ENCODE measurements at places on chromosomes 7 and 10.

DNA sequence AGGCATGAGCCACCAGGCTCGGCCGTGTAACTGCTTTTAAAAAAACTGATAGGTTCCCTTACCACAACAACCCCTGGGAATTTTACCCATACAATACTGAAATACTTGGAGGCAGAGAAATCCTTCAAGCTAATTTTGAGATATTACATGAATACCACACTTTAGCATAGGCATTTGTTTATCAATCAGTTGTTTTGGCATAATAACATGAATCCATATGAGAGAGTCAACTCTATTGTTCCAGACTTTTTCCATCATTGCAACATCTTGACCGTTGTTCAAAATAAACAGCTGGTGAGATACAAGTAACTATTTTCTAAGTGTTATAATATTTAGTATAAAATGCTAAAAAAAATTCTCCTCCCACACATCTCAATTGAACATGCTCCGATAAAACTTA, 36.8 kb downstream of the LAMB4 start:
- no peak for DNase-seq

GRCh38 chr7:75621124-75621523, 117.6 kb downstream of the HIP1 start:
- DNase-seq = no peak

DNA sequence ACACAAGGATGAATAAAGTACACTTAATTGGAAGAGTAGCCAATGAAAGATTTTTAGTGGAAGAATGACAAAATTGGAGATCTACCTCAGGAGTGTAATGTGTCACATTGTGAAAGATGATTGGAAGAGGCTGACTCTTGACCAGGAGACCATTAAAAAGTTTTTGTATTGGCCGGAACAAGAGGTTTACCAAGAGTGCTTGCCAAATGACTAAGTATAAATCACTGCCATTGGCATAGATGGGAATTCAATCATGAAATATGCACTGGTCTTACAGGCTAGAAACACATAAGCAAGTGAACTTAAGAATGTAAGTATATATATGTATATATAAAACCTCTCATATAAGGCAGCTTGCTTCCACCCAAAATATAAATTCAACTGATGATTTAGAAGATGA, 58.7 kb upstream of the TFEC start:
- no peak for DNase-seq

DNA sequence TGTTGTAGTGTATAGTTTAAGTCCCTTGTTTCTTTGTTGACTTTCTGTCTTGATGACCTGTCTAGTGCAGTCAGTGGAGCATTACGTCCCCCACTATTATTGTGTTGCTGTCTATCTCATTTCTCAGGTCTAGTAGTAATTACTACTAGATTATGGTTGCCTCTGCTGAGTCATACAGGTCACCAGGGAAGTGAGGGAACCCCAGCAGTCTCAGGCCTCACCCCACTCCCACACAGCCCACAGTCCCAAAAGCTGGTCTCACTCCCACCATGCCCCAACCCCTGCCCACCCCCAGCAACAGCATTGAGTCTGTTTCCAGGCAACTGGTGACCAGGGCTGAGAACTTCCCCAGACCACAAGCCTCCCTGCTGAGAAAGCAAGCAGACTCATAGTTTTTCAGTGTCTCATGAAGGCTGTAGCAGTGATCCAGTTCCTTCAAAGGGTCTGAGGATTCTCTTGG, 88.0 kb downstream of the PLXDC2 start:
- no peak for DNase-seq

DNA sequence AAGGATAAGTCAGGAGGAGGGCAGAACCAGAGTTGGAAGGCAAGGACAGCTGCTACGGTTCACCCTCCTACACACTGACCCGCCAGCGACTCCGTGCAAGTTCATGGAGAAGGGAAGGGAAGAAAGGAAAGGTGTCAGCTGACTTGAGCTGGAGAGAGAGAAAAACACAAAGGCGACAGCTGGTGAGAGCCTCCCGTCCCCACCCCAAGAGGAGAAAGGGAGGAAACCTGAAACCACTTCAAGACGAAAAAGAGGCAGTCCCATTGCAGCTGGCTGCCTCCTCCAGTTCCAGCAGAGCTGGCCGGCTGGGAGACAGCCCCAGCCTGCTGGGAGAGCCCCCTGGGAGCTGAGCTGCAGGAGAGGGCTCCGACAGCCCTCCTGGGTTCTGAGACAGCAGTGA, 75.2 kb downstream of the PARD3 start:
- DNase-seq = peak; percentile 66

DNA sequence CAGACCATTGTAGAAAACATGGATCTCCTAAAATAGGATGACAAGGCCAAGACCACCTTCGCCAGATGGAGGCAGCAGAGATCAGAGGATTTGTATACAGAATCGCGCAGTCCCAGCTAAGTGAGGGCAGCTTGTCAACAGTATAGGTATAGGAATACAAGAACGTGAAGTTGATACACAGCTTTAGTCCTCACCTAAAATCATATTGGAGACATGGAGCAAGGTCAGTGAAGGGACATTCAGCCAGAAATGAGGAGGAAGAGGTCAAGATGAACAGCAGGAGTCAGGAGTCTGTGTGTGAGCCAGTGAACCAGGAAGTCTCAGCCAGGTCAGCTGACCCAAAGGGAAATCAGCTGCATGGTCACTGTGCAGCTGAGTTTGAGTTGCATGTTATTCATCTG, 263.4 kb upstream of the PRKCQ start:
- DNase-seq = peak; percentile 30

GRCh38 chr10:93072713-93073538, 767 bp upstream of the CYP26A1 start:
- no peak for DNase-seq

GRCh38 chr10:12499076-12499986, 150.0 kb downstream of the CAMK1D start:
- peak; percentile 43 for DNase-seq

DNA sequence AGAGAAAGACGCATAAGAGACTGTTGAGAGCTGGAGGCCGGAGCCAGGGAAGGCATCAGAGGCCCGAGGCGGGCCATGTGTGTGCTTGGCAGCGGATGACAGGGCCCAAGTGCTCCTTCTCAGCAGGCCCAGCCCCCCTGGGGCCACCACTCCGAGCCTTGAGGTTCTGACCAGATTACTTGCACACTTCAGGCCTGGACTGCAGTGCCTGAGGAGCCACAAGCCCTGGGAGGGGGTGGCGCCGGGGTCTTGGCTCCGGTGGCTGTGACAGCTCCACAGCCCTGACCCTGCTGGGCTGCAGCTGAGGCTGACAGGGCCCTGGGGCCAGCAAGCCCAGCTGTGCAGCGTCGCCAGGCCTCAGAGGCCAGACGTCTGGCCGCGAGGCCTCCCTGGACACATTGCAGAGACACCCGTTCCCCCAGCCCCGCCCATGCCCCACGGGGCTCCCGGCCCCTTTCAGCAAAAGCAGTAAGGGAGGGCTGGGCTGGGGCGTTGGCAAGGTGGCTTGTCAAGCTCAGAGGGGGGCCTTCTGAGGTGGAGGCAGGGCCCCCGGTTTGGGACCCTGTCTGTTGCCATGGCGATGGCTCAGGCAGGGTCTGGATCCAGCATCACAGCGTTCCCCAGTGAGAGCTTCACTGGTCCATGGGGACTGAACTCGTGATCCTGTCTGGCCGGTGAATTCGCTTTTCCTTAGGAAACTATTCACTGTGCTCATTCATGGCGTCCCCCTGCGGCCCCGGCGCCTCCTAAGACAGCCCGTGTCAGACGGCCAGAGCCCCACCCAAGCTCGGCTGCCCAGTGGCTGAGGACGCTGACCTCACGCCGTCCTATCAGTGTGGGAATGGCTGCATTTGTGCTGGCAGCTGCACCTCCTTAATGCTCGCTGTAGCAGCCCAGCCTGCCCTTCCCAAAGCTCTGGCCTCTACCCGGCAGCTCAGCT, 5.7 kb downstream of the ELN start:
- peak; percentile 57 for DNase-seq

- no peak for DNase-seq
Observed at GRCh38 chr7:13841284-13841683, 148.2 kb downstream of the ETV1 start.

All from spinal cord (tissue), 10 donors.